RWPE2 (cell line): ENCODE measurements at places on chromosomes 2 and 18.

DNA sequence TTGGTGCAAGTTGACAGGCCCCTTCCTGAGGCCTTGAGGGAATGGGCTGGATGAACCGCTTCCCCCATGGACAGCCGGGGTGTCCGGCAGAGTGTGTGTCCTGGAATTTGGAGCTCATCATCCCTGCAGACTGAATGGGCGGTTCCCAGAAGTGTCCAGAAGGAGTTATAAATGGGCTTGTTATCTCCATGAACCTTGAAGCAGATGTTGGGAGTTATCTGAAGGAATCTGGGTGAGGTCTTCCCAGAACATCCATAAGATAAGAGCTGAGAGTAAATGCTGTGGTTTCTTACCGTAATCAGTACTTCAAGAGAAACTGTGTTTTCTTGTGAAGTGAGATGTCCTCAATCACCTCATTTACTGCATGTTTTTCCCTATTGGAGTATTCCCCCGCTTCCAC, 21.1 kb downstream of the PLB1 start:
- DNase-seq, result no peak
- no peak overlapping the region for H3K27ac ChIP-seq
- no peaks in the 10 kb centered on the region for H3K36me3 ChIP-seq
- H3K27me3 ChIP-seq, result no peaks in the 10 kb centered on the region
- H3K4me1 ChIP-seq, result no peaks in the 10 kb centered on the region

- H3K36me3 ChIP-seq, result no peaks in the 10 kb centered on the region
- no peak for DNase-seq
- H3K27me3 ChIP-seq, result no peaks in the 10 kb centered on the region
- peak overlapping the region; percentile 17 for H3K27ac ChIP-seq
- H3K4me1 ChIP-seq, result peaks cover 16% of the 10 kb centered on the region
Observed at GRCh38 chr2:144015655-144016245, 504.2 kb downstream of the ZEB2 start.

- no peak overlapping the region for H3K4me3 ChIP-seq
- no peaks in the 10 kb centered on the region for H3K27me3 ChIP-seq
- no peak for DNase-seq
- H3K4me1 ChIP-seq, result no peaks in the 10 kb centered on the region
Observed at GRCh38 chr2:66082581-66082980, 352.3 kb upstream of the MEIS1 start.

- no peak overlapping the region for H3K27ac ChIP-seq
- no peak overlapping the region for H3K4me3 ChIP-seq
- no peaks in the 10 kb centered on the region for H3K27me3 ChIP-seq
- no peaks in the 10 kb centered on the region; the same call in 1 of the 2 replicates for H3K36me3 ChIP-seq
Observed at GRCh38 chr18:39705362-39705761, 2139.8 kb upstream of the CELF4 start.

GRCh38 chr2:235135990-235136561, 184.3 kb downstream of the SH3BP4 start:
- H3K36me3 ChIP-seq, result no peaks in the 10 kb centered on the region
- no peaks in the 10 kb centered on the region for H3K4me1 ChIP-seq
- no peaks in the 10 kb centered on the region for H3K27me3 ChIP-seq
- H3K4me3 ChIP-seq, result no peak overlapping the region
- peak; percentile 78 for DNase-seq
- no peak overlapping the region for H3K27ac ChIP-seq

DNA sequence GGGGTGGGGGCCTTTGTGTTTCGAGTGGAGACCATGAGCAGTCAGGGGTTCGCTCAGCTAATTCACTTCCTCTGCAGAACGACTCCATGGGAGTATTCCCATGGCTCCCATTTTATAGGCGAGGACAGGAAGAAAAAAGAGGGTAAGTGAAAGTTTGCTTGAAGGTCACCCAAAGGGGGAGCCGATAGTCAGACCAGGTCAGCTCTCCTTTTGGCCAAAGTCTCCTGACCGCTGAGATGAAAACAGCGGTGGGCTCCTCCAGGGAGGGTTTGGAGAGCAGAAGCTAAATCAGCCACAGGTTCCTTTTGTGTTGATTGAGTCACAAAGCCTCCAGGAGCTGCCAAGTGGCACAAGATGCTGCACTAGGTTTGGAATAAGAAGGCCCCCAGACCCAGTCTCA, 34.1 kb upstream of the CTAGE1 start:
- H3K4me3 ChIP-seq, result no peak overlapping the region
- no peak overlapping the region for H3K27ac ChIP-seq
- no peaks in the 10 kb centered on the region for H3K4me1 ChIP-seq
- no peaks in the 10 kb centered on the region for H3K27me3 ChIP-seq
- DNase-seq, result no peak

- no peak overlapping the region for H3K4me3 ChIP-seq
- no peak overlapping the region for H3K27ac ChIP-seq
- H3K27me3 ChIP-seq, result no peaks in the 10 kb centered on the region
- peaks cover 5% of the 10 kb centered on the region for H3K4me1 ChIP-seq
- no peaks in the 10 kb centered on the region for H3K36me3 ChIP-seq
Observed at GRCh38 chr2:148058641-148059040, 37.8 kb downstream of the MBD5 start.
